ENCODE measurements at places on chromosomes 12 and 14.

DNA sequence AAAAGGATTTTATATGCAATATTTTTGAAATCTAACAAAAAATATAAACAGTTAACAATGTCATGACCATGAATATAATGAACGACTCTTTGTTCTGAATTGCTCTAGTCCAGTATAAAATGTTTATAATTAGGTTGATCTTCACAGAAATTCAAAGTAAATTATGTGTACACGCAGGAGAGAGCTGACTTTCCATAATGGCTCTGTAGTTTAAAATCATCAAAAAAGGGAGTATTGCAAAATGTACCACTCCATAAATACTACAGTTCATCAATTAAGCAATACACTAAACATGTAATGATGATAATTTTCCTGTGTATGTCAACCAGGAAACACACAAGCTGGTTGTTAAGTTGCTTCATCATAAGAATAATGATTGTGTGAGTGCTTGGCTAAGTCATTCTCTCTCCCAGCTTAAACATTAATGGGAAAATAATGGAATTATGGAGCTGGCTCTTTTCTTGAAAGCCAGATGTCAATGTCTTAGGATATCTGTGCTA is 189.5 kb upstream of the PLEKHG7 start:
- no peak for DNase-seq

- no peak for DNase-seq
These were observed 63.6 kb upstream of the MON2 start for GRCh38 chr12:62403031-62403430.

- DNase-seq = no peak
These were observed 16.3 kb downstream of the C2CD5 start for GRCh38 chr12:22527999-22528398.

- DNase-seq = peak; percentile 44
These were observed 8.1 kb upstream of the LHX5 start for GRCh38 chr12:113479590-113480335.

- no peak for DNase-seq
These were observed 105.2 kb upstream of the GPHB5 start for GRCh38 chr14:63423889-63424288.

- DNase-seq = peak; percentile 74
These were observed 9.0 kb downstream of the RPS6KL1 start for GRCh38 chr14:74913986-74914573.

GRCh38 chr14:77848031-77848430 is 48.1 kb downstream of the ADCK1 start:
- no peak for DNase-seq

- DNase-seq = no peak
These were observed 5.9 kb downstream of the FGF6 start for GRCh38 chr12:4439736-4440135.

DNA sequence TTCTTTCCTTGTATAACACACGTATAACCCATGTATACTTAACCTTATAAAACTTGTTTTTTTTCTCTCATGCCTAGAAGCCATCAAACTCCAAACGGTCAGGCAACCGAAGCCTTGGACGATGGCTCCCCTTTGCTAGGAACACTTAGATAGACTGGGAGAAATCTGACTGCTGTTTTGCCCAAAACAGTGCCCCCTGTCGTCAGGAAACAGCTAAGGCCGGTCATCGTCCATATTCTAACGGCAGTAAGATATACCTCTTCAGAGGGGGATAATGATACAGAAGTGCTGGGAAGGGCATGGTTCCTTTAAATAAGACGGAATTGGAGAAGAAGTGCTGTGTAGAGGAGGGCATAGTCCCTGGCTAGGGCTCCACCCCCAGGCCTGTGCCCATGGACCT is 130.5 kb downstream of the SLC41A2 start:
- DNase-seq = no peak

- no peak for DNase-seq
These were observed 52.4 kb downstream of the BCL2L14 start for GRCh38 chr12:12123036-12123604.

- no peak for DNase-seq
These were observed 12.2 kb downstream of the SLC7A7 start for GRCh38 chr14:22802860-22803686.

- DNase-seq = no peak
These were observed 973 bp downstream of the P2RX2 start for GRCh38 chr12:132619386-132620112.

- no peak for DNase-seq
These were observed 299.0 kb upstream of the E2F7 start for GRCh38 chr12:77364400-77364799.

GRCh38 chr12:63353559-63353958 is 202.6 kb upstream of the AVPR1A start:
- DNase-seq = no peak

DNA sequence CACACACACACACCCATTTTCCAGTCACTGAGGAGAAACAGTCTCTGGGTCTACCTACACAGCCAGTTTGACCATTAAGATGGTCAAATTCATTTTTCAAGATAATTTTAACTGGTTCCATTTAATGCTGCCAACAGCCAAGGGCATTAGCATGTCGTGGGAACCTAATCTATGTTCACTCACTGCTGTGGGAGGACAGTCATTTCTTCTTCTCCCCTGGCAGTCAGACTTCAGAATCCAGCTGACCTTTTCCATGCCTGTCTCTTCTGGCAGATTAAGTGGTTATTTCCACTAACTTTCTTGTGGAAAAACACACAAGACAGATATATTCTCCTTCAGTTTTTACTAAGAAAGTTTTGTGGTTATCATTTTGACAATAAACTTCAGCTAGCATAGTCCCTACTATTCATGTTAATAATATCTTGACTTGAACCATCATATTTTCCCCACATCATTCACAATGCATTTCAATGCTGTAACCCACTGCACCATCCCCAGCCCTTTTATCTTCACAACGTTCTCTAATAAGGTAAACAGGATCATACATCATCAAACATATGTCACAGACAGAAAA is 82.2 kb downstream of the DAD1 start:
- DNase-seq = no peak

- no peak for DNase-seq
These were observed 16.0 kb upstream of the AQP2 start for GRCh38 chr12:49934505-49934904.

- DNase-seq = no peak
These were observed 136.3 kb upstream of the PZP start for GRCh38 chr12:9344541-9344940.

GRCh38 chr14:103002578-103003350 is 54.6 kb downstream of the CDC42BPB start:
- no peak for DNase-seq
